ENCODE measurements at places on chromosomes 12 and 14. TPM values are rescaled to one million over a fixed set of nuclear protein-coding genes. Genes with fewer than 3 reads are reported as not detected.

DNA sequence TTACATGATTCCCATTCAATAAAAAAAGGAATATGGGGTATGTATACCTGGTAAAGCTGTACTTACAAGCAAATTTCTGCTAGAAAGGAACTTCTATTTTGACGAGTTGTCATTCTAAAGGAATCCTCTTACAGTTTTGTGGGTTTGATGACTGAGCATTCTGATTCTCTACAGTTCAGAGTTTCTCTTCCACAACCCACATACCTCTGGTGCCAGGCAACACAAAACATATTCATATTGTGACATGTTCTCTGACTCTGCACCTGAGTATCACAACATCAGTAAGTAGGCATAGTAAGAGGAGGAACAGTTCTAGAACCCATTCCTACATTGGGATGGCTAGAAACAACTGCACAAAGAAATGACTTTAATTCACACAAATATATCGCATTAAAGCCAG is 636.6 kb downstream of the MED13L start:
- DNase-seq = no peak

- no peak for DNase-seq
These were observed 2.7 kb downstream of the GALNT9 start for GRCh38 chr12:132326646-132327045.

DNA sequence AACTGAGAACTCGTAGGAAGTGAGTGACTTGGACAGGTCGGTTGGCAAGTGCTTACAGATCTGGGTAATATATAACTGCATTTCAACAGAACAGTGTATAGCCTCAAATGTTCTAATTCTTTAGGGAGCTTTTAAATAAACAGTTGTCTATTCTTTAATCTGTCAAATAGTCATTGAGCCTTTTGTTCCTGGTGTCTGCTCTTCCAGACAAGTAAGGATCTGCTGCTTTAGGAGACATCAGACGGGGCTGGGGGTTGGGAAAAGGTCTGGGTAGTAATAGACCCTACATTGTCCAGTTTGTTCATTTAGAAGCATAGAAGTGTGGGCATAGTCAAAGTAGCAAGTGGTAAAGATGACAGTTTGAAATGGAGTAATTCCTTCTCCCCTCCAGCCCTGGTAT is 2.0 kb downstream of the PTPN11 start:
- no peak for DNase-seq

DNA sequence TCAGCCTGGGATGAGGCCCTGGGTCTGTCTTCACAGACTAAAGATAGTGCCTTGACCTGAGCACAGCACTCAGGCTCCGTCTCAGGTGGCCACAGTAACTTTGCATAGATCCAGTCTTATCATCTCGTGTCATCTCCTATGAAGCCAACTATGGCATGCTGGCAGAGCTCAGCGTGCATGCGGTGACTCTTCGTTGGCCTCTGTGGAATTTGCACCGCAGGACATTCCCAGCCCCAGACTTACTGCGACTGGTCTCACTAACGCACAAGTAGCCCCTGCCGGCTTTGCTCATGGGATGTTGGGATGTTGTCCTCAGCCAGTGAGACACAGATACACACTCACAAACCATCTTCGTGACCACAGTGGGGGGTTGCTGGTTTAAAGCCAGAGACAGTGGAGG is 199.6 kb downstream of the CHST11 start:
- no peak for DNase-seq

- DNase-seq = peak; percentile 64
These were observed 249.2 kb downstream of the BTG1 start for GRCh38 chr12:91896286-91897024.

DNA sequence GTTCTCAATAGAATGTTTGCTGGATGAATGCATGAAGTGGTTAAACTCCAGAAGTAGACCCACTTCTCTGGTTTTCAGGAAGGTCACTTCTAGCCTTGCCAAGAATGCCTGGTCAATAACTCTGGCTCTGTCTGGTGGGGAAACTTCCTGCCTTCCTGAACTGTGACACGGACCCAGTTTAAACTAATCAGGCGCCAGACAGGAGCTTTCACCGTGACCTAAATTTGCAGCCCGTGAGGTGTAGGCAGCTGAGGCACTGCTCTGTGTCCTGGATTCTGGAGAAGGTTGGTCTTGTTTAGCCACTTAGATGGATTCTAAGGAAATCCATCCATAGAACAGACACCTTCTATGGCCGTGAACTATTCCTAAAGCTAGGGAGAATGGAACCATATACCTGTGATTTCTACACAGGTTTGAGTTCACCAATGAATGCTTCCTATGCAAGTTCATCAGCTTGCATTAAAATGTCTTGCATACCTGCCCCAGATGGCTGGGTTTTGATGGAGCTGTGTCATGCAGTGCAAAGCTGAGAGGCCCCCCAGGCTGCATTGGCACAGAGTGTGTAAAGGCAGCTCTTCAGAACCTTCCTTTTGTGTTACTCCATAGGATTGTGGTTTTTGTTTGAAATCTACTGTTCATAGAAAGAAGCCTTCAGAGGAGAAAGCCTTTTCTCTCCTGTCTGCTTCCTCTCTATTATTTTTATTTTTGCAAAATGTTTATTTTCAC is 4.4 kb downstream of the CHST11 start:
- DNase-seq = no peak

GRCh38 chr12:43816168-43816567 is 10.1 kb upstream of the TWF1 start:
- DNase-seq = no peak

DNA sequence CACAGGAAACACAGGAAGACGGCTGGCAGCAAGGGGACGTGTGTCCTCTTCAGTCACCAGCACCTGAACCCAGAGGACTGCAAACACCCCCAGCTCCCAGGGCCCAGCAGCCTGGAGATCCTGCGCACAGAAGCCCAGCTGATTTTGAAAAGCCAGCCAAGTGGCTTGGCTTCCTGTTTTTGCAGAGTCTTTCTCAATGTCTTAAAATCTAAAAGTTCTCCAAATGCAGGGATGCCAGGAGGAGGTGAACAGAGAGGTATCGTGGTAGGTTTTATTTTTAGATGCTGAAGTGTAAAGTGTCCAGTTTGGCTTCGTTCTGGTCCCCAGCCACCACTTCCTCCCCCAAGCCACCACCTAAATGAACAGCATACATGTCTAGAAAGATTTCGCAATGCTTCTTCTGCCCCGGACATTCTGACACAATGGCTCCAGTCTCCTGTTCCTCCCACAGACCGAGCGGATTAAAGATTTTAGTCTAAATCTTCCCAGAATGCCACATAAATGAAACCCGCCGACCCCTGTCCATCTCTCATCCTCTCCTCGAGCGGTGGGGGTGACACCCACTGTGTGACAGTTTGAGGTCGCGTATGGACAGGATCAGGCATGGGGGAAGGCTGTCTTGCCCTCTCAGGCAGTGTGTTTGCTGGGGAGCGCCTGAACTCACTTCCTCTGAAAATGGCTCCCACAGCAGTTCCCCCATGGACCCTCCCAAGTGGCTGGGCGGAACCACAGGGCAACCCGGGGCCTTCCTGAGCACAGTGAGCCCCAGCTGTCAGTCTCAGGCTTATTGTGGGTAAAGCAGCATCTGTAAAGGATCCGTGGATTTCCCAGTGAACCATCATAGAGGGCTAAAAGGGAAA is 41.6 kb downstream of the ITPK1 start:
- DNase-seq = no peak

DNA sequence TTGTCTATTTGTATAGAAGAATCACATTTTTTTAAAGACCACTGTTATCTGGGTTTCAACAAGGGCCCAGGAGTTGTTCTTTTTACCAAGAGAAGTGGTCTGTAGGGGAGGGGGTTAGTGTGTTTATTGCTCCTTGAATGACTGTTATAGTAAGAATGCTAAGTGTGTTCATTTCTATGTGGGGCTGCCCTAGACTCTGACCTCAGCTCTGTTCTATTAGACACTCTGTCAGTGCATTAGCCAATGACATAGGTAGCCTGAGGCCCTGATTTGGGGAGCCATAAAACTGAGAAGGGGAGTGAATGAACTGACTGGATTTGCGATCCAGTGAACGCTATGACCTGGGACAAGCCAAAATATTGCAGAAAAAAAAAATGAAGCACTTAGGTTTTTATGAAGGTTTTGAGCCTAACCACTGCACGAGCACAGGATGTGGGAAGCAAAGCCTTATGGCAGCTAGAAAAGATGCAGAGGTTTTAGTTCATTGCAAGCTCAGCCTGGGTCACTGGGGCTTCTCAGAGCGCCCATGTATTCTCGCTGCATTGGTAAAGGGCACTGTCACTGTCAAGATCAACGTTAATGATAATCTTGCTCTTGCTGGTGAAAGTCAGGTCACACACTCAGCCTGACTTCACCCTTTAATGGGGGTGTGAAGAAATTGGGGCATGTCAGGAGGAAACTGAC is 63.8 kb downstream of the PRKCH start:
- DNase-seq = no peak

The C12orf60 gene
- 2.0 TPM for total RNA-seq

The ATF1 gene
- 12.6 TPM for total RNA-seq
